ENCODE measurements at places on chromosomes 6 and 20.

GRCh38 chr6:79232696-79233462, 1.6 kb downstream of the HMGN3 start:
- no peak for DNase-seq

DNA sequence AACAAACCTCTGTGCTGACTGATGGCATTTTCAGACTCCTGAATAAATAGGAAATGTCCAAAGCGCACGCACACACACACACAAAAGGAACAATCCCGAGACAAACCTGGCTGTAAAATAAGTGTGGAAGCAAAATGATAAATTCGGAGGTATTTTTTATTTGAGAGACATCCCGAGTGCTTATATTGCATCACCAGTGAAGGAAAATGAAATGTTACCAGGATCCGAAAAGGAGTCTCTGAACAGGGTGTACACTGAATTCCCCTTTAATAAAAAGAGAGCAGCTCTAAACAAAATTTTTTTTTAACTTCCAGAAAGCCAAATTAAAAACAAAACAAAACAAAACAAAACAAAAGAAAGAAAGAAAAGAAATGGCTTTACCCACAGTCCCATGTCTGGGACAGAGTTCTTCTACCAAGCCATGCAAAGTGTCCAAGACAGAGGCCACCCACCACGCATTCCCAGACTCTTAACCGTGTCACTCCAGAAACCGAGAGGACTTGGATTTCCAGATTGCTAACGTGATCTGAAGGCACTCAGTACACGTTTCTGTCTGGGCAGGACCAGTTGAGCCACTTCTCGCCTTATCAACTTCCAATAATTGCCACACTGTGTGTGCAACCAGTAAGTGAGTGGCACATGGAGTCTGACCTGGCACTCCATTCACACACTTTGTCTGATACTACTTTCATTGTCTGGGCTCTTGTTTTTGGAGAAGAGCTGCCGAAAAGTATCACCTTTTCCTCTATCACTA, 817 bp downstream of the ME1 start:
- no peak for DNase-seq

- DNase-seq, result no peak
Measured at GRCh38 chr6:63352069-63352543, 32.3 kb upstream of the LGSN start.

DNA sequence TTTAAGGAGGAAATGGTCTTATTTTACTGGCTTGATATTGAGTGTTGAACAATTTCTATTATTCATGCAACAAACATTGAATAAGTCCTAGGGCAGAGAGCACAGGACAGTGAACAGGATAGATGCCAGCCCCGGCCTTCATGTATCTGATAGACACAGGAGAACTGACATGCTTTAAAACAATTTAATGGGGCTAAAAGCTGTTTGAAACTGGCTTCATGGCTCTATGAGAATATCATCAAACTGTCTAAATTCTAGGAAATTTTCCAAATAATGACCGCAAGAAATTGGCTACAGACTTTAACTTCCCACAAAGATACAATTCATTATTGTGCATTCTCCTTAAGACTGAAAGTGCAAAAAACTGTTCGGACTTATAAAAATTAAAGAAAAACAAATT, 69.0 kb downstream of the ID4 start:
- no peak for DNase-seq

DNA sequence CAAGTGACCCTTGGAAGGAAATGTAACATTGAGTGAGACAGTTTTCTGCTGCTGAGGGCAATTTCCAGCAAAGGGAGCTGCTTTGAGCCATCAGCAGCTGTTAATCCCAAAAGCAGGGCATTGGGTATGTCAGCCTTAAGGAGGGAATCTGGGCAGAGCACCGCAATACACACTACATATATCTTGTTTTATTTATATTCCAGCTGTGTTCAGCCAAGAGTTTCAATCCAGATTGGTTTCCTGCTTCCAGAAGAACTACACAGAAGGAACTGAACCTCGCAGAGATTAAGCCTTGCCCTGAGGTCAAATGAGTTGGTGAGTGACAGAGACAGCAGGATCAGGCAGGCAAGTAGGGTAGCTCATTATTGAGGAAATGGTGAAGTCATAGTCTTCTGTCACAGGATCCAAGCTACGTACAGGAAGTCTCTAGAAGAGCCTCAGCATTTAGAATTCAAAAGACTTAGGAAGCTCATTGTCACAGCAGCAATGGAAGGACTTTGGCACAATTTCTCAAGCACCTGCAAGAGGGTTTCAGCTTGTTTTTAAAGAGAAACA, 109.9 kb upstream of the HEY2 start:
- DNase-seq, result no peak

DNA sequence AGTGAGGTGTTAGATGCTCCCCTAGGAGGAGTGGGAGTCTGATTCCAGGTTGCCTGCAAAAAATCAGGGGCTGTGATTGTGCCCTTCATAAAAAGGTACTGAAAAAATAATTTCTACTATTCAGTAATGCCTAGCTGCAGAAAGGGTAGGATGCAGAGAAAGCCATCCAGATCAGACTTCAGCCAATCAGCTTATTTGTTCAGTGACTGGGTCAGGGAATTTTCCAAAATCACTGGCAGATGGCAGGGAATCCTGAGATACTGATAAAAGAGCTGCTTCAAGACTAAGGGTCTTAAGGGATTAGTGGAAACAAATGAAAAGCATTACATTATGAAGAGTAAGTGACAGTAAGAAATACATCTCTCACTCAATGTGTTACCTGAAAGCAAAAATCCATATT, 42.8 kb upstream of the MTRF1L start:
- no peak for DNase-seq

GRCh38 chr6:29749308-29749662, 26.1 kb downstream of the HLA-F start:
- DNase-seq, result no peak

- DNase-seq, result no peak
Measured at GRCh38 chr20:61883857-61884393, 181.8 kb downstream of the TAF4 start.

DNA sequence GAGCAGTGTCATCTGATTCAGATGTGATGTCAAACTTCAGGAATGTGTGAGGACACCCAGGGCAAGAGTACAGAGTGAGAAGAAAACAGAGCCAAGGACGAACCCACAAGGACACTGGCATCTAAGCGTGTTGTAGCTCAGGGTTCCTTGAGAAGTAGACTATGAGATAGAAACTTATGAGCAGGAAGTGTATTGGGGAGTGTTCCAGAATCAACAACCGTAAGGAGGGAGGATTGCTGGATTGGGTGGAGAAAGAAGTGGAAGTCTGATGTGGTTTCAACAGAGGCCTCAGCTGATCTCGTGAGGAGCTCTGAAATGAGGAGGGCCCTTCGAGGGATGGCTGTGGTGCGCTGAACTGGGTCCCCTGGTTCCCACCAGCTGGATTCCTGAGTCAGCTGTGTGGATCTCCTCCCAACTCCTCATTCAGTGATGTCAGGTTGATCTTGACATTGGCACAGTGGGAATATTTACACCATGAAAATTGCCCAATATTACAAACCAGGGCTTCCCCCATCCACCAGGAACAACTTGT, 25.7 kb upstream of the IGF2R start:
- DNase-seq, result no peak

GRCh38 chr20:38308047-38308438, 4.1 kb downstream of the BPI start:
- no peak for DNase-seq

GRCh38 chr6:20632696-20633095, 98.4 kb downstream of the CDKAL1 start:
- no peak for DNase-seq

DNA sequence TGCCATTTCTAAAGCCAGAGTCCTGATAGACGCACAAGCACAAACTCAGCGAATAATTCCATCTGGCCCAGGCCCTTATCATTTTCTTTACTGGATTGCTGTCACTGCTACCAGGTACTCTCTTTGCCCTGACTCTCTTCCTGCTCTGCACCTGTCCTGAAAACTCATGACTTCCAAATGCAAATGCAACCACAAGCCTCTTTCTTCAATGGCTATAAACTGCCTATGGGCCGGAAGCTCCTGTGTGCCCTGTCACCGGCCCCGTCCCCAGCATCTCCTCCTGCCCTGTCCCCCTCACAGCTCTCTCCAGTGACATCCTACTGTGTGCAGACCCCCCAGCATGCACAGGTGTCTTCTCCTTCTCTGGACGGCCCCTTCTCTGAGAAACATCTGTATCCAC, 302.6 kb downstream of the GMDS start:
- no peak for DNase-seq

Measured in CD4-positive, alpha-beta T cell treated with Interleukin-15 for 4 hours (primary cell).